NCI-H2029 treated with DMSO at 0.1 percent for 48 hours (cell line): ENCODE measurements at places on chromosomes 11 and 22.
A peak's percentile ranks its signal among the peaks of the same experiment; 100 is the strongest.

DNA sequence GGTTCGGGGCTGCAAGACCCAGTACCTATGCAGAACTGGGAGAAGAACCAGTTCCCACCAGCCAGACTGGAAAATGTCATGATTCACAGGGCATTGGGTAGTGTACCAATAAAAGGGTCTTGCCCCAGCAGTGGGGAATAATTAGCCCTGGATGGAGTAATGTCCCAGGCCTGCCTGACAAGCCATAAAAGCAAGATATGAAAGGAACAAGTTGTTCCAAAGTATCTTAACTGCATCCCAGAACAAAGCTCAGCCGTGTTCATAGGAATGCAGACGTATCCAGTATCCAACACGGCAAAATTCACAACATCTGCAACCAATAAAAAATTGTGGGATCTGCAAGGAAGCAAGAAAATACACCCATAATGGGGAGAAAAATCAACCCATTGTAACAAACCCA lies 47.9 kb downstream of the ASCL2 start:
- DNase-seq = no peak

GRCh38 chr11:71917646-71918140 lies 10.7 kb downstream of the XNDC1N start:
- no peak for DNase-seq

GRCh38 chr11:130513132-130513531 lies 64.7 kb downstream of the ADAMTS15 start:
- peak; percentile 78 for DNase-seq

DNA sequence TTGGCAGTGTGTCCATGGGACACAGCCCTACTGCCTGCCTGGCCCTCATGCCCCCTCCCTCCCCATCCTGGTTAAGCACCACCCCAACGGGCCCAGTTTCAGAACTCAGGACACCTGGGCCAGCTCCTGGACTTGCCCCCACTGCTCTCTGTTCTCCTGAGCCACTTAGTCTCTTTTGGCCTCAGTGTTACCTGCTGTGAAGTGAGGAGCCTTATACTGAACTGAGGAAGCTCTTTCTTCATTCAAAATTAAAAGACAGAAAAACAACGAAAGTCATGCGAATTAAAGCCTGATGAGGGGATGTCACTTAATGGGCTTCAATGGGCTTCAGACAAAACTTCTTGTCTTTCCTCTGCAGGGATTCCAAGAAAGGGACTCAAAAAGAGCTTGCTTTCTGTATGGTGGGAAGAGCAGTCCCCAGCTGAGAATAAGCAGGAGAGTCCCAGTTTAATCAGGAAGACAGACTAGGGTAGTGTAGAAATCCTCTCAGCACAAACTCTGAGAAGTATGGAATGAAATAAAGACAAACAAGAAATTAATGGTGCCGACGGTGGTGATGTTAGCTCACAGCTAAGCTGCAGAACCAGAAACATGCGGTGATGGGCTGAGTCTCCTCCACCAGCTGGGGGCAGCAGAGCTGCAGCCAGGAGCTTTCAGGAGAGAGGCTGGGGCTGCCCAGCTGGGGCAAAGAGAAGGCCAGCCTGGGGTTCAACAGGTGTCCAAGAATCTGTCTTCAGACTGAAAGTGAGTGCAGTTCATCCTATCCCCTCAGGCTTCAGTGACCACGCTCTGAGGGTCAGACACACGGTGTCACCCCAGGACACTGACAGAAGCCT lies 101.0 kb downstream of the GGTLC2 start:
- DNase-seq = no peak

DNA sequence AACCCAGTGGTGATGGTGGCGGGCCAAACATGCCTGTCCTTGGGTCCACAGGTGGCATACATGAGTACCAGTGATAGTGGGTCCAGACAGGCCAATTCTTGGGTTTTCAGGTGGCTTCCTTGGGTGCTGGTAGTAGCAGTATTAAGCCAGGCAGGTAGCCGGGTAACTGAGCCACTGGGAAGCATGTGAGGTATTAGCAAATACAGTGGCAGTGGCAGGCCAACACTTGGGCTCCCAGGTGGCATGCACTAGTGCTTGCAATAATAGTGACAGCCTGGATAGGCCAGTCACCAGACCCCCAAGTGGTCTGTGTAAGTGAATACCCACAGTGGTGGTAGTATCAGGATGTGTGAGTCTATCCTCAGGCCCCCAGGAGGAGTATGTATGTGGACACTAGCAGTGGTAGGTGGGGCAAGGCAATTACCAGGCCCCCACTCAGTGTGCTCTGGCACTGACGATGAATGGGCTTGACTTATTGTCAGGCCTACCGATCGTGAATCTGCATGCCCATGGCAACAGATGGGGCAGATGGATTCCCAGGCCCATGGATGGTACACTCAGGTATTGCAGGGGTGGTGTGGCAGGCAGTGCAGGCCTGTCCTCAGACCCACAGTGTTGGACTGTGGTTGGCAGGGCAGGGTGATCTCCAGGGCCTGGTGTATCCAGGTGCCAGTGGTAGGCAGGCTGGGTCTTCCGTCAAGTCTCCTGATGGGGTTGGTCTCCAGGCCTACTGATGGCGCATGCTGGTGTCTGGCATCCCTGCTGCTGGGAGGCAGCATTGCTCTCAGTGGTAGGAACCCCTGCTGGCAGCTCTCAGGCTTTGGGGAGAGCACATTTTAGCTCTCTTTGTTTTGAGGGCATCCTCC lies 840.7 kb downstream of the FAM181B start:
- DNase-seq = no peak

DNA sequence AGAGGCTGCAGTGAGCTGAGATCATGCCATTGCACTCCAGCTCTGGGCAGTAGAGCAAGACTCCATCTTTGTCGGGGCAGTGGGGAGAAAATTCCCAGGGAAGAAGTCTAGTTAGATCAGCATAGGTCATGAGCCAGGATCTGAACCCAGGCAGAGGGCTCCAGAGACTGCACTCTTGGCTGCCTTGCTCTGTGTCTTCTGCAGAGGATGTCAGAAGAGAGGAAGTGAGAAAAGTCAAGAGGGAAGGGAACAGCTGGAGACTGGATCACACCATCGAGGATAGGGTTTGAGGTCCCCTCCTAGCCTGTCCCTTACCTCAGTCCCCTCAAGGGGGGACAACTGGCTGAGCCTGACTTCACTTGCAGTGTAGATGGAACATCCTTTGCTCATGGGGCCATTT lies 5.8 kb downstream of the MYOD1 start:
- DNase-seq = no peak

- no peak for DNase-seq
Measured at GRCh38 chr11:113697756-113698407, 8.2 kb downstream of the TMPRSS5 start.

DNA sequence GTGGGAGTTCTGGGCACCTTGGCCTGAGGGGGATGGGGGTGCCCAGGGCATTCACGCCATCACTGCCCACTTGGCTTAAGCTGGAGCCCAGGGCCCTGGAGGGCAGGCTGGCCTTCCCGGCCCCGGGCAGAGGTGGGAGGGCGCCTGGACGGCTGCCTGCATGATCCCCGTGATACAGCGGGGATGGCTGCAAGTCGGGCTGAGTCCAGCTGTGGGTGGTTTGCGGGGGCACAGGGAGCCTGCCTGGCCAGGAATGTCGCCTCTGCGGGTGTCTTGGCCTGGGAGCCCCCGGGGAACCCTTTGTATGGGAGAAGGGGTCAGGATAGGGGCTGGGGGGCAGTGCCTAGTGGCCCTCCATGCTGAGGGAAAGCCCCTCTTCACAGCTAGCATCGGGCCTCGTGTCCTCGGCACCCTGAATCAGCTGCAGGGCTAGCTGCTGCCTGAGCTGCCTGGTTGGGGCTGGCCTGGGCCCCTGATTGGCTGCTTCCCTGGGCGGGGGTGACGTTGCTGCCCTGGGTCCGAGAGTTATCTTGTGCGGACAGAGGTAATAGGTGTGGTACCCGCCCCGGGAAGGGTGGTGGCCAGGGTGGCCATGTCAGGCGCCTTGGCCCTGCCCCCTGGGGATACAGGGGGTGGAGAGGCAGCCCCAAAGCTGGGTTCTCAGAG lies 8.3 kb downstream of the BRSK2 start:
- DNase-seq = no peak

- no peak for DNase-seq
Measured at GRCh38 chr11:12905435-12905834, 103.7 kb upstream of the RASSF10 start.

- peak; percentile 30 for DNase-seq
Measured at GRCh38 chr22:19109198-19110063, 12.8 kb downstream of the DGCR2 start.

DNA sequence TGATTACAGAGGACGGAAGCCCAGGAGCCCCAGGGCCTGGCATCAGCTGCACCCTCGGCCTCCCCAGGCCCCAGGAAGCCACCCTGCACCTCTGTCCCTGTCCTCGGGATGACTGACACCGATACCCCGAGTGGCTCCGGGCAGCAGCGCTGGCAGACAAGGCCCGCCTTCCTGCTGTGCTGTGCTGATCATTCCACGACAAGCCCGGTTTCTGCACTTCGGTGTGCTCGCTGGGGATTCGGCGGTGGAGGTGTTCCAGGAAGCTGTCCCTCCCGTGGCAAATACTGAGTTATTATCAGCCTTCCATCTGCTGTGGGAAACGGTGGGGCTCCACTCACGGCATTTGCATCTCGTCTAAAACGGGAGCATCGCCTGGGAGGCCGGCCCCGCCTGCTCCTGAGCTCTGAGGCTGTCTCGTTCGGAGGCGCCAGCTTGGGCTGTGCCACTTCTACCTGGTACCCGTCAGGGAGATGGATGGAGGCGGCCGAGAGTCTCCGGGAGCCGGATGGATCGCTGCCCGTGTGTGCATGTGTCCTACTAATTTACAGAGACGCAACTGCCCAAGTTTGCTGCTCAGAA lies 506.1 kb downstream of the BRD1 start:
- DNase-seq = no peak

DNA sequence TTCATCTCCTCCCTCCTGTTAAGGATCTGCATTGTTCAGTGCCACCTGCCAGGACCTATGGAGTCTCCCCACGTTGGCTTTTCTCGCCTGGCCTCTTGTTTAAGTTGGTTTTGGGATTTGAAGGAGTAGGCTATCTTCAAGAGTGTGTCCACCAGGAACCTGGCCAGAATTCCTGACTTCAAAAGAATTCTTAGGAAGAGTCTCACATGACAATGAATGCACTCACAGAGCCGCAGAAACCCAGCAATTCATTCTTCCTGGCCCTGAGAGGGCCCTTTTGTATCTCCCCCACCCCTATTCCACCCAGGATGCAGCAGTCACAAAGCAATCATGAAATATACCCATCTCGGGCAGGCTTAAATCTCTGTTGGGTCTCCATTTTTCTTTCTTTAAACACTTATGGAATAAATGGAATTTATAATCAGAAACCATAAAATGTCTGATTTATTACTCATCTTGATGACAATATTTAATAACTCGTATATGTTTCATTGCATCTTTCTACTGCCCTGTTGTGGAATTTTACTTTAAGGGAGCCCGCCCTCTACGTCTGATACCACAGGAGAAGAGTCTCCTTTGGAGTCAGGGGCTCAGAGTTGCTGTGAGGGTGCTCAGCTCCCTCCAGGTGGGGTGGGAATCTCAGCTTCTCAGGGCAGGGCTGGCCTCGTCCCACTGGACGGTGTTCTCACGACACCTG lies 507.0 kb downstream of the NTM start:
- no peak for DNase-seq

DNA sequence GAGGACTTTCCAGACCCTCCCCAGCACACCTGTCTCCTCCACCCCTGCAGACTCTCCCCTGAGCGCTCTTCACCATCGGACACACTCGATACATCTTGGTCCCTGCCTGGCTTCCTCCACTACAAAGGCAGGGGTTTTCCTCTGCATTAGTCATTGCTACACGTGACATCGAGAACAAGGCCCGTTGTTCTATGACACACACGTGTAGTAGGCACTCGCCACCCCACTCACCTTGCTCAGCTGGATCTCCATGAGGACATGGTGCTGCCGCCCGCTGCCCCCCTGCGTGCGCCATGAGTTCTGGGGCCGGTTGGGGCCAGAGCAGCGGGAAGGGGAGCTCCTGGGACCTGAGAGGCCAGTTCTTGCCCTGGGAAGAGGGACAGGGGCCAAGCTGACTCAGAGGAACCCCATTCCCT lies 16.7 kb downstream of the ATG2A start:
- DNase-seq = no peak

GRCh38 chr11:37404231-37404630 lies 806.2 kb upstream of the RAG2 start:
- no peak for DNase-seq

- DNase-seq = no peak
Measured at GRCh38 chr11:115515647-115516395, 11.6 kb upstream of the CADM1 start.

DNA sequence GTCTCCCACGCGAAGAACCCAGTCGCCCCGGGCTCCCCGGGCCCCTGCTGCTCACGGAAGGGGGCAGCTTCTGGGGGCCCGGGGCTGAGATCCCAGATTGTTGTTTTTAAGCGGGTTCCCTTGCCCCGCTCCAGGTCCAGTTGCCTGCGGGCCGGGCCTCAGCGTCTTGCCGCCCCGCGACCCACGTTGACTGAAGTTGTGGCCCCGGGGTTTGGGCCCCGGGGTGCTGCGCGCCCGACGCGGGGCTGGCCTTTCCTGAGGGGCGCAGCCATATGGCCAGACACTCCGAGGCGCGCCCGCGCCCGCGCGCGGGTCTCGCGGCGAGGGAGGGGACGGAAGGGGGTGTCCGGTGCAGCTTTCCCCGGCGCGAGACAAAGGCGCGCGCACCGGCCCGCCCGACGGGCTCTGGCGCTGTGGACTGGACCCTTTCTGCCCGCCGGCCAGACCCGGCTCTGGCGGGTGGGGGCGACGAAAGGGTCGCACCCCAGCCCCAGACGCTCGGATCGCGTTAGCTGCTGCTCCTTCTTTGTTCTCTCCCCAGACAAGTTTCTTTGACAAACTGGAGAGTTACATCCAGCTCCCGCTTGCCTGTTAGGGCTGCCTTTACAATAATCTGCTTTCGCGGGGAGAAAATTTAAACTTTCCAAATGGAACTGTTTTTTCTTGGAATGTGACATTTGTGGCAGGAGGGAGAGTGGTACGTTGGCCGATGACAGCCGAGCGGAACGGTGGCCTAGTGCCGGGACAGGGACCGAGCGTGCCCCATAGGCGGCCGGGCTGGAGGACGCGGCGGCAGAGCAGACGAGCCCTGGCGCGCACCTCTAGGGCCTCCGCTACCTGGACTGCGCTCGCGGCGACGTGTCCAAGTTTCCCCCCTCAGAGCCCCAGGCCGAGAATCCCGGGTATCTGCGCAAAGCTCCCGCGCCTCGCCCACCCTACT lies 716 bp downstream of the AMOTL1 start:
- DNase-seq = peak; percentile 29
